ENCODE measurements at places on chromosomes 1 and 21.
A peak's percentile ranks its signal among the peaks of the same experiment; 100 is the strongest.

DNA sequence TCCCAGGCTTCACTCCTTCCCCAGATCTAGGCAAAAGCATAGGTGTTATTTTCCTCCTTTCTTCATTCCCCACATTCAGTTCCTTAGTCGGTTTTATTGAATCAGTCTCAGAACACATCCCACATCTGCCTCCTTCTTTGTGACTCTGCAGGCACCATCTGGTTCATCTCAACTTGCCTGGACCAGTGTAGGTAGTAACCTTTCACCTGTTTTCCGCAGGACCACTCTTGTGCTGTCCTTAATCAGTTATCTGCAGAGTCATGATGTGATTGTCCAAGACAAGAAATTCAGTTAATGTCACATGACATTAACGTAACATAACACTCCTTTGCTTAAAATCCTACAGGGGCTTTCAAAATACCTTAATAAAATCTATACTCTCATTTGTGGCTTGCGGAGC is 174.6 kb downstream of the CHRM3 start:
- no peaks in the 10 kb centered on the region for H3K4me1 ChIP-seq
- H3K27ac ChIP-seq: no peak overlapping the region
- no peaks in the 10 kb centered on the region for H3K27me3 ChIP-seq
- no peak for DNase-seq

DNA sequence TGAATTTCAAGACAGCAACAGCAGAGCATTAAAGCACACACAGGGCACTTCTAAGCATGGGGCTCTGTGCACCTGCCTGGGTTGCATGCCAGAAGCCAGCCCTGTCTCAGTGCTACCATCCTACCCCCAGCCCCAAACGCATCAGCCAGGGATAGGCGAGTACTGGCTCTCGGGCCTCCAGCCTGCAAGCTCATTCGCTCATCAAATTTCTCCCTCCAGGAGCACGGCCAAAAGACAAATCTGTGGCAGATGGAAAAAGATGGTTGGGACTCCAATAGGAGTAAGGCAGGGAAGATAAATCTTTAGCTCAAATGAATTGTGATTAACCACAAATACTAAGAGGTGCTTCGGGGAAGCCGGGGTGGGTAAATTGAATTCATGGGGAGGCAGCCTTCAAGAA is 189.6 kb downstream of the KAZN start:
- H3K27ac ChIP-seq: no peak overlapping the region
- DNase-seq: no peak
- no peaks in the 10 kb centered on the region for H3K4me1 ChIP-seq
- H3K4me3 ChIP-seq: no peak overlapping the region
- H3K27me3 ChIP-seq: no peaks in the 10 kb centered on the region

- H3K4me1 ChIP-seq: no peaks in the 10 kb centered on the region
- H3K27me3 ChIP-seq: no peaks in the 10 kb centered on the region
- H3K27ac ChIP-seq: no peak overlapping the region
These were observed 984.4 kb upstream of the NCAM2 start for GRCh38 chr21:20013851-20014250.

DNA sequence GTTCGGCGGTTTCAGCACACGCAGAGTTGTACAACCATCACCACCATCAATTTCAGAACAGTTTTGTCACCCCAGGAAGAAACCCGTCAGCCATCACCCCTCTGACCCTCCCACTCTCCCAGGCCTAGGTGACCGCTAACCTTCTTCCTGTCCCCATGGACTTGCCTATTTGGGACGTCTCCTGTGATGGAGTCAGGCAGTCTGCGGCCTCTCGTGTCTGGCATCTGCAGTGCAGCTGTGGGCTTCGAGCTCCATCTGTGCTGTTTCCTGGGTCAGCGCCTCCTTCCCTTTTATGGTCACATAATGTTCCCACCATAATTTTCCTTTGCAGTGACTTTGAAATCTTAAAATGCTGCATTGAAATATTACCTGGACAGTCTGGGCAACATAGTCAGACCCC is 24.4 kb downstream of the SLC45A1 start:
- H3K36me3 ChIP-seq: no peaks in the 10 kb centered on the region
- H3K4me1 ChIP-seq: no peaks in the 10 kb centered on the region
- H3K27me3 ChIP-seq: no peaks in the 10 kb centered on the region
- DNase-seq: no peak
- H3K27ac ChIP-seq: no peak overlapping the region
- no peak overlapping the region for H3K4me3 ChIP-seq

- no peaks in the 10 kb centered on the region for H3K27me3 ChIP-seq
- peaks cover 19% of the 10 kb centered on the region for H3K4me1 ChIP-seq
- H3K27ac ChIP-seq: no peak overlapping the region
- DNase-seq: no peak
- no peaks in the 10 kb centered on the region for H3K36me3 ChIP-seq
- no peak overlapping the region for H3K4me3 ChIP-seq
These were observed 30.3 kb upstream of the ECE1 start for GRCh38 chr1:21320410-21321108.

- H3K27me3 ChIP-seq: no peaks in the 10 kb centered on the region
- H3K4me1 ChIP-seq: peaks cover 1% of the 10 kb centered on the region
- no peak overlapping the region for H3K27ac ChIP-seq
- DNase-seq: peak; percentile 13
- H3K4me3 ChIP-seq: no peak overlapping the region
- no peaks in the 10 kb centered on the region for H3K36me3 ChIP-seq
These were observed 191.1 kb downstream of the PTPRC start for GRCh38 chr1:198829944-198830343.

DNA sequence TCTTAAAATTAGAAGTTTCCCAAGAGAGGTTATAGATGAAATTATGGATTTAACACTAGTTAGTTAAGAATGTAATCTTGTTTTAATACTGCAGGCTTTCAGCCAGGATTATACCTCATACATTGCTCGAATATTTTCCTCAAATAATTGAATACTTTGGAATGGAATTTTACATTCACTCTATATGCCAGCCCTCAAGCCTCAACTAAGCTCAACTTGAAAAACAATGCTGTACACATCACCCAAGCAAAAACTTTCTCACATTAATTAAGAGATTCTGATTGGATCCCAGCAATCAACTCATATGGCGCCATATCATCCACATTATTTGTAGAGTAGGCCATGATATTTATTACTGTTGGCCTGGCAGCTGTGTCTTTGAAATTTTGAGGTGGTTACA is 710.7 kb upstream of the ADAMTS5 start:
- H3K27me3 ChIP-seq: no peaks in the 10 kb centered on the region
- H3K27ac ChIP-seq: no peak overlapping the region
- DNase-seq: no peak
- no peak overlapping the region for H3K4me3 ChIP-seq

DNA sequence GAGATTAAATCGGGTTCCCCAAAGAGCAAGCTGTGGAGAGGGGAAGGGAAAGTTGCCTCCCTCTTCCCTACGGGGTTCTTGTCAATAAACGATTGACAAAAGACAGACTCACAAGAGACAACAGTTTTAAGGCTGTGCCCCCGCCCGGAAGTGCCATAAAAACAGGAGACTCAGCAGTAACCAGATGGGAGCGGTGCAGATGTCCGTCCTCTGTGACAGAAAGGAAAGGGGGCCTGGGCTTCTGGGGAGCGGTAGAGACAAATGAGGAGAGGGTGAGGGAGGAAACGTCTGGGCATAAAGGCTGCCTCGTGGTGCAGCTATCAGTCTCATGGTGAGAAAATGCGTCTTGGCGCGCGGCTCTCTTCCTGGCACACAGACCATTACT is 5.9 kb downstream of the TP73 start:
- peaks cover 1% of the 10 kb centered on the region for H3K4me1 ChIP-seq
- H3K27ac ChIP-seq: no peak overlapping the region
- no peak for DNase-seq
- peaks cover 21% of the 10 kb centered on the region for H3K27me3 ChIP-seq
- H3K36me3 ChIP-seq: no peaks in the 10 kb centered on the region

- no peaks in the 10 kb centered on the region for H3K36me3 ChIP-seq
- no peak overlapping the region for H3K4me3 ChIP-seq
- H3K27ac ChIP-seq: no peak overlapping the region
- no peaks in the 10 kb centered on the region for H3K4me1 ChIP-seq
- H3K27me3 ChIP-seq: no peaks in the 10 kb centered on the region
These were observed 376.2 kb downstream of the KIF26B start for GRCh38 chr1:245530937-245531336.

DNA sequence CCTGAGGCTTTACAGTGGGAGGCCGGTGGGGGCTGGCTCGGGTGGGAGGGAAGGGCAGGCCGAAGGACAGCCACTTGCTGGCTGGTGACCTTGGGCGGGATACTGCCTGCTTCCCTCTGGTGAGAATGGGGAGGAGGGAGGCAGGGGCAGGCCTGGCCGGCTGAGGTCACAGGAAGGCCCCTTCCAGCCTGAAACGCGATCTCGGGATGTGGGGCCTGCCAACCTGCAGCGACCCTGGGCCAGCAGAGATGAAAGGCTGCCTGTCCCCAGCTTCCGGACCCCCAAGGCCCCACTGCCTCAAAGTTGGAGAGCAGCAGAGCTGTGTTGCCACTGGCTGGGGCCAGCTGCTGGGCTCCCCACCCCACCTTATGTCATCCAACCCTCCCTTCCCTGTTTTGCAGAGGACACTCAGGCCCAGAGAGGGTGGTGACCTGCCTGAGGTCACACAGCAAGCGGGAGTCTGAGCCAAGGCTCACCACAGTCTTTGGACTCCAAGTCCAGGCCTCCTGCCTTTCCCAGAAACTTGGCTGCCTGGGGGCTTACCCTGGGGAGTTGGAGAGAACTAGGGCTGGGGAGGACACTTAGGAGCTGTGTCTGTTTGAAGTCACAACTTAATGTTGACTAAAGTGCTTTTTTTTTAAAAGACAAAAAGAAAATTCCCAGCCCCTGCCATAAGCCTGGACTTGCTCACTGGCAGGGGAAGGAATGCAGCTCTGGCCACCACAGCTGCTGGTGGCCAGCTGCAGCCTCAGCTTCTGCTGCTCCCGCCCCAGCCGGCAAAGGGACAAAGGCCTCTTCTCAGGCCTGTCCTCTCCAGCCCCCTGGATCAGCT is 14.8 kb upstream of the WASF2 start:
- H3K4me3 ChIP-seq: no peak overlapping the region
- no peak for DNase-seq
- H3K36me3 ChIP-seq: no peaks in the 10 kb centered on the region
- no peaks in the 10 kb centered on the region for H3K27me3 ChIP-seq

DNA sequence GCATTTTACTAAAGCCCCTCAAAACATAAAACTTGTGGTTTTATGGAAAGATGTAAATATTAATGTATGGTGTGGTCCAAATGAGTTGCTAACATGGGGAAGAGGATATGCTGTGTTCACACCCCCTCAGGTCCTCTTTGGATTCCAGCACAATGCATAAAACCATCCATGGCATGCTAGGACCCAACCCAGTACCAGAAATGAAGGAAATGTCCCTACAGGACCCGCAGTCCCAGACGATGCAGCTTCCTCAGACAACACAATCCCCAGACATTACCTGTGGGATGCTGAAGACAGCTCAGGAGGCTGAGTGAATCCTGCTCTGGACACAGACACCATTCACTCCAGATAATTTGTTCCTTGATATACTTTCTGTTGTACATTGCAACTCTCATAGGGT is 202.2 kb downstream of the LBR start:
- H3K4me1 ChIP-seq: no peaks in the 10 kb centered on the region
- no peak overlapping the region for H3K4me3 ChIP-seq
- H3K27ac ChIP-seq: no peak overlapping the region
- no peaks in the 10 kb centered on the region for H3K27me3 ChIP-seq
- H3K36me3 ChIP-seq: no peaks in the 10 kb centered on the region
- DNase-seq: no peak

DNA sequence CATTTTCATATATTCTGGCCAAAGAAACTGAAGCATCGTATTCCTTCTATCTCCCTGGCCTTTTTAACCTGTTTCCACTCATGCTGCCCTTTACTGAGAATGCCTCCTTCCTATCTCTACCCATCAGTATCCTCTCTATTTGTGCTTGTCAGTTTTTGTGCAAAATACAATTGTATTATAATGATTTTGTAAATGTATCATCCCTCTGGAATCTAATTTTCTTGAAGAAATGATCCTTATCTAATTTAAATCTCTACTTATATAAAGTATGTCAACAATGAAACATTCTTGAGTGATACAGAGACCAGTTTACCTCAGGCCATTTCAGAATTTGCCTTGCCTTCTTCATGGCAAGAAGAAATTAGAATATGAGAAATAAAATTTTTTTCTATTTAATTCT is 59.0 kb upstream of the TEKT2 start:
- H3K4me1 ChIP-seq: no peaks in the 10 kb centered on the region
- H3K36me3 ChIP-seq: no peaks in the 10 kb centered on the region
- DNase-seq: no peak
- no peaks in the 10 kb centered on the region for H3K27me3 ChIP-seq
- no peak overlapping the region for H3K4me3 ChIP-seq

- H3K4me1 ChIP-seq: 0 out of 2 replicates have a peak, but pooled peaks cover 1% of the 10 kb centered on the region
- H3K4me3 ChIP-seq: no peak overlapping the region
- peak; percentile 82 for DNase-seq
These were observed 34.8 kb downstream of the CHAF1B start for GRCh38 chr21:36419996-36420395.

- H3K4me1 ChIP-seq: 0 out of 2 replicates have a peak, but pooled peaks cover 2% of the 10 kb centered on the region
- no peak overlapping the region for H3K4me3 ChIP-seq
- H3K27ac ChIP-seq: no peak overlapping the region
- no peaks in the 10 kb centered on the region for H3K27me3 ChIP-seq
These were observed 68.3 kb downstream of the SLC16A1 start for GRCh38 chr1:112887599-112888283.

DNA sequence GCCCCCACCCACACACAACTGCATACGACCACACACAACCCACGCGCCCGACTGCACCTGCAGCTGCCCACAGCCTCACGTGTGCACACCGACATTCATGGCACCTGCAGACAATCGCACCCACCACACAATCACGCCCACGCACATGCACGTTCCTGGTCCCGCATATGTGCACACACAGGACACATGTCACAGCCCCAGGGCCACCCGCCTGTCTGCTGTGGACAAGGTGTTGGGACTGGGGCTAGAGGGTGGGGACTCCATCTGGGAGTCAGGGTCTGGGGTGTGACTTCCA is 56.4 kb downstream of the ARHGEF16 start:
- peaks cover 3% of the 10 kb centered on the region for H3K36me3 ChIP-seq
- no peak overlapping the region for H3K4me3 ChIP-seq
- no peaks in the 10 kb centered on the region for H3K27me3 ChIP-seq
- DNase-seq: no peak

- no peak for DNase-seq
- H3K36me3 ChIP-seq: no peaks in the 10 kb centered on the region
- H3K27ac ChIP-seq: no peak overlapping the region
These were observed 65.4 kb downstream of the RPE65 start for GRCh38 chr1:68384321-68384813.

DNA sequence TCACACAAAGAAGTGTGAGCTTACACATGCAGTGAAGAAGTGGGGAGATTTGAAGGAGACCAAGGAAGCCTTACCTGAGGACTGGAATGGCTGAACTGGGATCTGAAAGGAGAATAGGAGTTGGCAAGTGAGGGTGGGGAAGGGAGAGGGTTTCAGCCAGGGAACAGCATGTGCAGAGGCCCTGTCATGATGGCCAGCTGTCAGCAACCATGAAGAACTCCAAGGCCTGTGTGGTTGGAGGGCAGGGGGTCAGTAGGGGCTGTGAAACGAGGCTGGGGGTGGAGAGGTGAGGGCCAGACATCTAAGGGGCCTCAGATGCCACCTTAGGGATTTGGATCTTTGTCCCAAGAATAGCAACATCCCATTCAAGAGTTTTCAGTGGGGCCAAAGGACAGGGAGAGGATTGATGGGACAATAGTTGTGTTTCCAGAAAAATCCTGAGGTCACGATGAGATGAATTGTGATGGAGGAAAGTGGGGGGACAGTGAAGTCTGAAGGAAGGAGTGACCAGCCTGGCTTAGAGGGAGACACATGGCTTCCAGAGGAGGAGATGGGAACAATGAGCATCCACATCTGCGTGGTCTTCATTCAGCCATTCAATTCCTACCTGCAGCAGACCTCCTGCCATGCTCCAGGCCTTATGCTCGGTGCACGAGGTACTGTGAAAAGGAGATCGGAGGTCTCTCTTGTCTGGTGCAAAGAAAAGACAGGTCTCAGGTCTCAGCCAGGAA is 187.6 kb downstream of the MATN1 start:
- no peak for DNase-seq
- no peaks in the 10 kb centered on the region for H3K4me1 ChIP-seq
- H3K4me3 ChIP-seq: no peak overlapping the region
- H3K36me3 ChIP-seq: no peaks in the 10 kb centered on the region

Data from iPS DF 6.9 (cell line).